ENCODE measurements at places on chromosomes 2 and 18.

DNA sequence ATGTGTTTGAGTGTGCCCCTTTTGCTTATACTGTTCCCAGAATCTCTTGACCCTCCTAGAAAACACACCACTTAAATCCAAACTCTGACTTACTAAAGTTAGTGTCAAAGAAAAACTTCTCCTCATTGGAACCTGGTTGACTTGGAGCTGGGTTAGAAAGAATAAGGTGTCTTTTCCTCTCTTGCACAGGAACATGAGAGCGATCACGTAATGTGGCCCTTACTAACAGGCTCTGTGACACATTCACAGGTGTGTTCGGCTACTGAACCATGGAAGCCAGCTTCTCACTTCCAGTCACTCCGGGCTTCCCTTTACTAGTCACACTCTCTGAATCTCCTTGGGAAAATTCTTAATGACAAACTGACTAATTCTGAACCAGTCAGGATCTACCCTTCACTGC lies 5.4 kb upstream of the POU3F3 start:
- no peak for DNase-seq

GRCh38 chr2:128416806-128417205 lies 98.1 kb upstream of the HS6ST1 start:
- no peak for DNase-seq

DNA sequence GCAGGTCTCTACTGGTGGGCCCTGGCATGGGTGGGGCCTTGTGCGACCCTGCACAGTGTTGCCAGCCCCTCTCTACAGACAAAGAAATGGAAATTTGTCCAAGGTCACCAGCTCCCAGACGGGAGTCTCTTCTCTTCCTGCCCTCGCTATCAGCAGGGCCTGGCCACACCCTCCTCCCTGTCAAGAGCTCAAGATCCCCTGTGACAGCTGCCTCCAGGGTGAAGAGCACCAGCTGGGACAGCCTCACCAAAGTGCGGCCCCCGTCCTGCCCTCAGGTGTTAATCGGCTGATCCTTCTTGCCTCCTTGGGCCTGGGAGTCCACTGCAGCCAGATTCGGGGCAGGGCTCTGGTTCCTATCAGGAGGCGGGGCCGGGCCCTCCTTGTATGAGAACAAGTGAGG lies 259.1 kb downstream of the TWIST2 start:
- DNase-seq = no peak

GRCh38 chr2:215644233-215644897 lies 208.5 kb upstream of the FN1 start:
- DNase-seq = no peak

DNA sequence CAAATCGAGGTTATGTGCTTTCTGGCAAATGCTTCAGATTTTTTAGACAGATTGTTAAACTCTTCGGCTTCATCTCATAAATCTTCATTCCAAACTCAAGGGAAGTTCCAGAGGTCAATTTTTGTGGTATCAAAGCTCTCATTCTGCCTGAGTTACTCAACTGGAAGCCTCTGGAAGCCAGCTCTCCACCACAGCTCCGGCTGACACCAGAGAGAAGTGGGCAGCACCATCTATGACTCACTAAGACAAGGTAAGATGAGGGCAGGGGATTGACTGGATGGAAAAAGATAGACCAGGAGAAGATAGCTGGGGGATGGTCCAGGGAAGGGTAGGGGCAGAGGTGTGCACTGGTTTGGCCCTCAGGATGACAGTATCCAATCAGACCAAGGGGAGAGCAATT lies 137.3 kb upstream of the HNRNPA3 start:
- no peak for DNase-seq

- no peak for DNase-seq
These were observed 12.3 kb downstream of the BCL11A start for GRCh38 chr2:60541056-60541651.

DNA sequence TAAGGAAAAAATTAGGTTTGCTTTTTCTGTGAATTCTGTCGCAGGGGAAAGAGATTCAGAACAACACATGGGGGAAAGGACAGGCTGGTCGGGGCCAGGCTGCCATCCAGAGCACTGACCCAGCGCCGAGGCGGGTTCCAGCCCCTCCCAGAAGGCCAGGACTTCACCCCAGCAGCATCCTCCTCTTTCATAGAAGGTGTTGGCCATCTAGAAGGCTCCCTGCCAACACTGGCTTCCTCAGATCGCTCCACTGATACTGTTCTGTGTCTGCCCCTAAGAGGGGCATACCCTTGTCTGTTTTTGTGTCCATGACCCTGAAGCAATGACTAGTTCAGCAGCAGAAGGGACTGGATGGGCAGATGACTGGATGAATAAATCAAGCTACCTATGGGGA lies 144.5 kb downstream of the HDAC4 start:
- DNase-seq = no peak

GRCh38 chr2:204026294-204026693 lies 89.7 kb downstream of the ICOS start:
- DNase-seq = no peak

GRCh38 chr2:54955358-54956110 lies 94.7 kb downstream of the RTN4 start:
- peak; percentile 21 for DNase-seq

GRCh38 chr2:101619191-101619591 lies 78.3 kb upstream of the MAP4K4 start:
- DNase-seq = peak; percentile 62

GRCh38 chr18:43574974-43575373 lies 297.7 kb upstream of the SYT4 start:
- no peak for DNase-seq

- DNase-seq = no peak
These were observed 72.7 kb downstream of the SH3RF3 start for GRCh38 chr2:109201465-109202327.

DNA sequence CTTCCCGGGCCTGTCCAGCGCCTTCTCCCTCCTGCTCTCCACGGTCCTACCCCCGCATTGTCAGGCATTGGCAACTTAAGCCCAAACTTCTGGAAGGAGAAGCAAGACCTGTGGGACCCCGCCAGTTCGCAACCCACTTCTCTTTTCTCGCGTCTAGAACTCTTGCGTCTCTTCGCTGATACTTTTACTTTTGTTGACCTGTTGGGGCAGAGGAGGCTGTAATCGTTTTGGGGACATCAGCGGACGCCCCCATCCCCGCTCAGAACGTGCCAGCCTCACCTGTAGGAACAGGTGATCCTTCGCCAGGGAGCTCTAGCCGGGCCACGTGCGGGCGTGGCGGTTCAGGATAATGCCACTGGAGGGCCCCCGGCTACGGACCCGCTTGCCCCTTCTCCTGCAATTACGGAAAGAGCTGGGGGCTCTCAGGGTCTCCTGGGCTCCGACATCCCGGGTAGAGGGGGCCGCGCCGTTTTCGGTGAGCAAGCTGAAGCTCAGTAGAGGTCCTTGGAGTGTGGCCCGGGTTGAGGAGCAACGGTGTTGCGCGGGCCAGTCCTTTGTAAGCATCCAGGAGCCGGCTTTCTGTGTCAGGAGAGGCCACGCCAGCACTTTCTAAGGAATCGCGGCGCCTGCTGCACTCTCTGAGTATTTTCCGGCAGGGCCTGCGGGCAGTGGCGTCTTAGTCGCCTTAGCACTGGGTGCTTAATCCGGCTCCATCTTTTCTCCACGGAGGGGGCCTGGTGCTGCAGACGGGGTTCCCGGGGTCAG lies 1.6 kb downstream of the MTCL1 start:
- peak; percentile 72 for DNase-seq
